ENCODE measurements at places on chromosomes 1 and 21. TPM values are rescaled to one million over a fixed set of nuclear protein-coding genes. Genes with fewer than 3 reads are reported as not detected.

Gene BARHL2
- total RNA-seq = not detected

- no peaks in the 10 kb centered on the region for H3K27me3 ChIP-seq
- H3K27ac ChIP-seq = no peak overlapping the region
- no peaks in the 10 kb centered on the region for H3K4me1 ChIP-seq
- DNase-seq = no peak
Measured at GRCh38 chr1:189899686-189900425, 577.8 kb downstream of the BRINP3 start.

- H3K36me3 ChIP-seq = no peaks in the 10 kb centered on the region
- no peaks in the 10 kb centered on the region for H3K4me1 ChIP-seq
- DNase-seq = no peak
- H3K27ac ChIP-seq = no peak overlapping the region
- H3K4me3 ChIP-seq = no peak overlapping the region
- no peaks in the 10 kb centered on the region for H3K27me3 ChIP-seq
Measured at GRCh38 chr1:246221485-246222255, 285.4 kb downstream of the SMYD3 start.

Gene ADGRL2
- total RNA-seq = 58.3 TPM

- H3K4me1 ChIP-seq = no peaks in the 10 kb centered on the region
- no peaks in the 10 kb centered on the region for H3K27me3 ChIP-seq
- DNase-seq = no peak
- H3K36me3 ChIP-seq = no peaks in the 10 kb centered on the region
- no peak overlapping the region for H3K27ac ChIP-seq
- H3K4me3 ChIP-seq = no peak overlapping the region
Measured at GRCh38 chr1:85116856-85117255, 68.6 kb upstream of the MCOLN3 start.
